ENCODE measurements at places on chromosomes 12 and 14. TPM values are rescaled to one million over a fixed set of nuclear protein-coding genes. Genes with fewer than 3 reads are reported as not detected.

DNA sequence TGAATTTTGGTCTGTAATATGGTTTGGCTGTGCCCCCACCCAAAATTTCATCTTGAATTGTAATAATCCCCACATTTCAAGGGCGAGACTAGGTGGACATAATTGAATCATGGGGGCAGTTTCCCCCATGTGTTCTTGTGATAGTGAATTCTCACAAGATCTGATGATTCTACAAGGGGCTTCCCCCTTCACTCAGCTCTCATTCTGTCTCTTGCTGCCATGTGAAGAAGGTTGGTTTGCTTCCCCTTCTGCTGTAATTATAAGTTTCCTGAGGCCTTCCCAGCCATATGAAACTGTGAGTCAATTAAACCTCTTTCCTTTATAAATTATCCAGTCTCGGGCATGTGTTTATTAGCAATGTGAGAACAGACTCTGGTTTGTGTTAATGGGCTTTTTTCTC, 5.9 kb downstream of the LRRC9 start:
- H3K36me3 ChIP-seq: no peaks in the 10 kb centered on the region
- DNase-seq: no peak
- H3K27ac ChIP-seq: no peak overlapping the region
- 0 out of 2 replicates have a peak, but pooled peaks cover 4% of the 10 kb centered on the region for H3K4me1 ChIP-seq
- H3K27me3 ChIP-seq: peaks cover 46% of the 10 kb centered on the region

- H3K4me1 ChIP-seq: no peaks in the 10 kb centered on the region
- no peak overlapping the region for H3K27ac ChIP-seq
- H3K27me3 ChIP-seq: peaks cover 21% of the 10 kb centered on the region
- H3K4me3 ChIP-seq: no peak overlapping the region
Measured at GRCh38 chr12:63098851-63099250, 52.1 kb downstream of the AVPR1A start.

The LRRC10 gene
- not detected for total RNA-seq

DNA sequence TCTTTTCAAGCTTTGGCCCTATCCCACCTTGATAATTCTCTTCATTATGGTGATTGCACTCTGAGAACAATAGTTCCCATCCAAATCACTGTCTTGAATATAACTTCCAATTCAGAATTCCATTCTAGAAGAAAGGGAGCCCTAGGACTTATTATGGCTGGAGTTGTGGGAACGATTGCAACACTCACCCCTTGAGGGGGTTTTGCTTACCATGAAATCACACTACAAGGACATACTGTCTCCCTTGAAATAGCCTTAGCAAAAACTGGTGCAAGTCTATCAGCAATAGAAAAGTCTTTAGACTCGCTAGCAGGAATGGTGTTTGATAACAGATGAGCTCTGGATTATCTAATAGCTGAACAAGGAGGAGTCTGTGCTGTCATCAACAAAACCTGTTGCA, 31.4 kb upstream of the OXA1L start:
- DNase-seq: no peak
- no peaks in the 10 kb centered on the region for H3K27me3 ChIP-seq
- H3K4me3 ChIP-seq: no peak overlapping the region
- H3K4me1 ChIP-seq: no peaks in the 10 kb centered on the region

DNA sequence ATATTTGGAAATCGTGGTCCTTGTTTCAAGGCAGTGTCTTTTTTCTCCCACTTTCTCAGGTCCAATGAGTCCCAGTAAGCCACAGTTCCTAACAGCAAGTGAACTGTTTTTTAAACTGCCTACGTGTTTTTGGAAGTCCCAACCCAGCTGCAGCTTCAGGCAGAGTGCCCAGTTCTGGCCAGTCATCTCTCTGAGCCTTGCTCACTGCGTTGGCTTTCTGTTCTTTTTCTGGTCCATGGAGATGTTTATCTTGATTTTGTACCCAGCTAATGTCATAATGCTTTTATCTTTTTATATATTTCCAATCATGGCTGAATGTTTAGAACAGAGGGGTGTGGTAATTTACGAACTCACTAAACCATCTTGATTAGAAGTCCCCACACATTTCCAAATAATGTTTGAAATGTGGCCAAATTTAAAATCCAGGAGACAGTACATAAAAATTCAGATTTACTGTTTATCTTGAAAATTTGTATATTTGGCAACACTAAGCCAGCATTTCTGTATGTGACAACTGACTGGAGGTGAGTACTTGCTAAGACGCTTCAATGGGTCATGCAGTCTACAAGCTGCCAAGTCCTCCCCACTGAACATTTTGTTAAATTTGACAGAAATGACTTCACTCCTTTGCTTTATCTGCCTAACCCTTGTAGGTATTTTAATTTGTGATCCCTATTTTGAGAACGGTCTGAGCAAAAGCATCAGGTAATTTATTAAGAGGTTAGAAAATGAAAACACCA, 46.1 kb upstream of the OTOGL start:
- no peak overlapping the region for H3K27ac ChIP-seq
- no peaks in the 10 kb centered on the region for H3K4me1 ChIP-seq
- H3K27me3 ChIP-seq: no peaks in the 10 kb centered on the region

DNA sequence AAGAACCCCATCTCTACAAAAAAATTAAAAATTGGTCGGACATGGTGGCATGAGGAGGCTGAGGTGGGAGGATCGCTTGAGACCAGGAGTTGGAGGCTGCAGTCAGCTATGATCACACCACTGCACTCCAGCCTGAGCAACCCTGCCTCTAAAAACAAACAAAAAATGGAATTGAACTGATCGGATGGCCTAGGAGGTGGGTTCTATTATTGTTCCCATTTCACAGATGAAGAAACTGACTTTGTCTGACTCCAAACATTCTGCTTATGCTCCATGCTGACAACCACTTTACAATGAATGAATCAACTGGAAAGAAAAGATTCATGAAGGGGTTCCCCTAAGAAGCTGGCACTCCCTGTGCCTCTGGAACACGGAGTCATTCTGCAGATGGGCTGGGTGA, 47.3 kb downstream of the TRPV4 start:
- H3K4me3 ChIP-seq: no peak overlapping the region
- no peaks in the 10 kb centered on the region for H3K27me3 ChIP-seq
- H3K36me3 ChIP-seq: no peaks in the 10 kb centered on the region

DNA sequence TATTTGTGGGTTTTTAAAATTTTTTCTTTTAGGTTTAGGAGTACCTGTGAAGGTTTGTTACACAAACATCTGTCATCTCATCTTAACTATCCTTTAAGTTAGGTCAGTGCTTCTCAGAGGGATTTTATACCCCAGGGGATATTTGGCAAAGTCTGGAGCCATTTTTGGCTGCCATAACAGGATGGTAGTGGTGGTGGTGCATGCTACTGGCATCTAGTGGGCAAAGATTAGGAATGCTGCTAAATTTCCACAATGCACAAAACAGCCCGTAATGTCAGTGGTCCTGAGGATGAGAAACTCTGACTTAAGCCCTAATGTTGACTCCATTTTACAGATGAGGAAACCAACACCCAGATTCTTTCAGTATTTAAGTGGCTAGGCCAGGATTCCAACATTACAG, 85.2 kb upstream of the MYF6 start:
- H3K27ac ChIP-seq: no peak overlapping the region
- no peaks in the 10 kb centered on the region for H3K4me1 ChIP-seq
- no peaks in the 10 kb centered on the region for H3K27me3 ChIP-seq

- H3K4me1 ChIP-seq: peaks cover 43% of the 10 kb centered on the region
- DNase-seq: no peak
- H3K27ac ChIP-seq: no peak overlapping the region
- H3K27me3 ChIP-seq: no peaks in the 10 kb centered on the region
Measured at GRCh38 chr12:55725556-55725955, 3.3 kb downstream of the CD63 start.

- no peak overlapping the region for H3K4me3 ChIP-seq
- H3K4me1 ChIP-seq: no peaks in the 10 kb centered on the region
- no peak for DNase-seq
- no peaks in the 10 kb centered on the region for H3K36me3 ChIP-seq
Measured at GRCh38 chr14:93720981-93721483, 67.3 kb downstream of the PRIMA1 start.

The HOXC6 gene
- total RNA-seq: 5.3 TPM

The NUMB gene
- 22.2 TPM for total RNA-seq

The RCOR1 gene
- total RNA-seq: 23.4 TPM

The NANOG gene
- not detected for total RNA-seq

The APOF gene
- not detected for total RNA-seq

GRCh38 chr14:65281991-65282895, 130.3 kb upstream of the FUT8 start:
- no peak overlapping the region for H3K4me3 ChIP-seq
- DNase-seq: no peak
- H3K27me3 ChIP-seq: no peaks in the 10 kb centered on the region
- H3K4me1 ChIP-seq: peaks cover 30% of the 10 kb centered on the region

Measured in PC-3 (cell line).